ENCODE measurements at places on chromosomes 13 and 19.

- DNase-seq, result no peak
These were observed 1295.1 kb upstream of the PCDH20 start for GRCh38 chr13:62710787-62711186.

GRCh38 chr19:31096935-31097545, 252.2 kb downstream of the TSHZ3 start:
- no peak for DNase-seq

GRCh38 chr19:5470264-5470671, 15.1 kb downstream of the ZNRF4 start:
- no peak for DNase-seq

- DNase-seq, result no peak
These were observed 4.2 kb upstream of the RPS11 start for GRCh38 chr19:49491804-49492572.

DNA sequence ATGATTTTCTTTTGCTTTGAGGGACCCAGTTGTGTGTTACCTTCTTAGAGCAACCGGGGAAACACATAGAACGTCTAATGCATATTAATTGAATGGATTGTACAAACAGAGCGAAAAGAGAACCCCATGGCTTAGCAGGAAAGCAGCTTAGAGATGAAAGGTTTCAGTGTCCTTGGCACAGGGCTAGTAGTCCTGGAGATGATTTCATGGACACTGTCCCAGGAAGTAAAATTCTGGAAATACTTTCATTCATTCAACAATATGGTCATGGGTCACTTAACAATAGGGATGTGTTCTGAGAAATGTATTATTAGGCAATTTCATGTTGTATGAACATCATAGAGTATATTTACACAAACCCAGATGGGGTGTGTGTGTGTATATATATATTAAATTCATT, 9.7 kb upstream of the FUT2 start:
- DNase-seq, result no peak

- no peak for DNase-seq
These were observed 1.3 kb upstream of the LRCH1 start for GRCh38 chr13:46551410-46552302.

- DNase-seq, result no peak
These were observed 25.0 kb upstream of the OXGR1 start for GRCh38 chr13:97019236-97019635.

DNA sequence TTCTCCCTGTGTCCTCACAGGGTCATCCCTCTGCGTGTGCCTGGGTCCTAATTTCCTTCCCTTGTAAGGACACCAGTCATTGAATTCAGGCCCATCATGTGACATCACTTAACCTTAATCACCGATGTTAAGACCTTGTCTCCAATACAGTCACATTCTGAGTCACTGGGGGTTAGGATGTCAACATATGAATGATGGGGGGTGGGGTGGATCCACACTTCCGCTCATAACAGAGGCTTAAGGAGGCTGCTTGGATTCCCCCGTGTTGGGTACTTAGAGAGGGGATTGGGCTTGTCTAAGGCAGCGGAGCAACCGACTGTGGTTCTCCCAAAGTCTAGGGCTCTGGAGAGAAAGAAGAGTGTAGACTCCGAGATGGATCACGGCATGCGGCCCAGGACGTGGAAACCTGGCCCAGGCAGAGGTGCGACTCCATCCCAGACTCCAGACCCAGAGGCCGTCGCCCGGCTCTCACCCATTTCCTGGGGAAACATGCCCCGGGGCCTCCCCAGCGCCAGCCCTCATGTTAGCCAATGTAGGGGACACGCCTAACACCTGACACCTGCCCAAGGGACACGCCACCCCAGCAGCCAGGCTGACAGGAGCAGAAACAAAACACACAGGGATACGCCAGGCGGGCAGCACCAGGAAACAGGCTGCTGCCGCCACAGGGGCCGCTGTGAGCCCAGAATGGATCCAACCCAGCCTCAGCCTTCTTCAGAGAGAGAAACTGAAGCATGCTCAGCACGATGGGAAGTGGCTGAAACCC, 17.1 kb upstream of the IGLON5 start:
- DNase-seq, result no peak

- DNase-seq, result no peak
These were observed 241.9 kb downstream of the ABCC4 start for GRCh38 chr13:95059306-95059705.

GRCh38 chr13:60288569-60288968, 108.5 kb upstream of the TDRD3 start:
- DNase-seq, result no peak

DNA sequence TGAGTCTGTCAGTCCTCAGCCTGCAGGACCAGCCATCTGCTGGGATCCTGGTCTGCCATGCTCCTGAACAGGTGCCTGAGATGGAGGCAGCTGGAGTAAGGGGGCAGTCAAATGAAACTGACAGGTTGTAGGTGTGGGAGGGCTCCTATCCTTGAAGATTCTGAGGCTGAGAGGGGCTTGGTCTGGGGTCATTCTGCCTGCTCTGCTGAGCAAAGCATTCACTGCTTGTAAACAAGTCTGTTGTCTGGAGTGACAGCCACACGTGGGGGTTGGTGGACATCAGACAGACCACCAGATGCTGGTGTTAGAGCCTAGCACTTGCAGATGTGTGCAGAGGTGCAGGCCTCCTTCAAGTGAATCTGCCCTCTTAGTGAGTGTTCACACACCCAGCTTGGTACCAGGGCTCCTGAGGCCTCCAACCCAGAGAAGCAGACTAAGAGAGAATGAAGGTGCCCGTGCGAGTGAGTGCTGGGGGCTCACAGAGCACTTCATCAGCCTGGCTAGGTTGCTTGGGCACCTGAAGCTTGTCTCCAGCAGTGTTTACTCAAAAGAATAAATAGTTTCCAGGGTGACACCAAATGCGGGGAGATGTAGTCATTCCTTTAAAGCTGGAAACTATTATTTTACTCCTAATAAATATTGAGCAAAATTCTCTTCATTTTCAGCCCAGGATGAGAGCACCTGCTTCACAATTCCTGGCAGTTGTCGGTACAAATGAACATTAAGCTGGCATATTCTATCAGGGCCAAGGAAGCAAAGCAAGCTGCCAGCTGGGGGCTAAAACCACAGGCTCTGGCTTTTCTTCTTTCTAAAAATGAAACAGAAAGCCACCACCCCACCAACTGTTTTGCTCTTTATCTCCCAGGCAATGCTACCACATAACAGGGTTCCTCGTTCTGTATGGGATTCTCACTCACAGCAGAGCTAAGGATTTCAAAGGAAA, 82.3 kb downstream of the RNASEH2B start:
- DNase-seq, result no peak

DNA sequence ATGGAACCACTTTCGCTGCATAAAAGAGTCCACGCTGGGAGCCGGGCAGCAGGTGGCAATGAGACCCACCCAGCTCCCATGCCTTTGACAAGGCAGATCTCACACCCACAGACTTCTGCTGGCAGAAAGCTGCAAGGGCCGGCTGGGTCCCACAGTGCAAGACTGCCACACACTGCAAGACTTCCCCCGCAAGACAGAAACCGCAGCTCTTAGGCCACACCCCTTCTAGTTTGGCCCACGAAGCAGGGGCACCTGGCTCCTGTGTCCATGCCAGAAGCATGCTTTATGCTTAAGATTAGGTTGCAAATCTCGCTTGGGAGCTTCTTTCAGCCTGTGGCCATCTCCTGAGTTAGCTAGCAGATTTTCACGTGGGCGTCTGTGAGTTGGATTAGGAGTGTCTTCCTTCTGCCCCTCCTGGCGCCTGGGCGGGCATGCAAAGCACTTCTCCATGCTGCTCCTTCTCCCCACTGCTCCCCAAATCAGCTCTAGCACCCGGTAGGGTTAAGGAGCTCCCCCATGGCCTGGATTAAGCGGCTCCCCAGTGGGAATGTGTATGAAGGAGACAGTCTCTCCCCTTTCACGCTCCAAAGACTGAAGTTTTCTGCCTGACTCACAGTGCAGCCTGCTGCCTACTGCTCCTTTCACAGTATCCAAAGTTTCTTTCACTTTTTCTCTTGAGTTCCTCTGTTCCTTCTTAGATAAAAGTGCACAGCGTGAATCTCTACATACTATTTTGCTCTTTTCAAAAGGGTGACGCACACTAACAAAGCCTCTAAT, 17.7 kb downstream of the GPC6 start:
- DNase-seq, result no peak

GRCh38 chr19:29789007-29789406, 22.8 kb upstream of the CCNE1 start:
- no peak for DNase-seq

DNA sequence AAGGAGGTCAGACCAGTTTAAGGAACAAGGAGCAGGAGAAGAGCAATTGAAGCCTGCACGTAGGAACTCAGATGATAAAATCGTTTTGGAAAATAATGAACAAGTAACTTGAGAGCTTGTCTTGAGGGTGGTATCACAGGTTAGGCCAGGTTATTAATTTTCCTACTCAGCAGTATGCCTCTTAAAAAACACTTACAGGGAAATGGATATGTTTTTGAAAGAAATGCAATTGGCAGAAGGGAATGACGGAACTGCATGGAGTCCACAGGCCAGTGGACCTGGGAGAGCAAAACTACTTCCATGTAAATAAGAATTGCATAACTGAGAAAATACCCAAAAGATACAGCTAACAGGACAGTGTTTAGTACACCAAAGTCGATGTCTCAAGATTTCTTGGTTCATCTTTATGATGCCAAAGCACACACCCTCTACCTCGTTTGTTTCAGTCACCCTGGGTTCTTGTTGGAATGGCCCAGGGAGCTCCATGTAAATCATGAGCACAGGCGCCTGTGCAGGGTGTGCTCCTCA, 35.2 kb downstream of the MBNL2 start:
- DNase-seq, result no peak

- no peak for DNase-seq
These were observed 6.0 kb downstream of the EEF2 start for GRCh38 chr19:3979289-3979673.

- no peak for DNase-seq
These were observed 28.9 kb upstream of the CACTIN start for GRCh38 chr19:3655402-3656072.

DNA sequence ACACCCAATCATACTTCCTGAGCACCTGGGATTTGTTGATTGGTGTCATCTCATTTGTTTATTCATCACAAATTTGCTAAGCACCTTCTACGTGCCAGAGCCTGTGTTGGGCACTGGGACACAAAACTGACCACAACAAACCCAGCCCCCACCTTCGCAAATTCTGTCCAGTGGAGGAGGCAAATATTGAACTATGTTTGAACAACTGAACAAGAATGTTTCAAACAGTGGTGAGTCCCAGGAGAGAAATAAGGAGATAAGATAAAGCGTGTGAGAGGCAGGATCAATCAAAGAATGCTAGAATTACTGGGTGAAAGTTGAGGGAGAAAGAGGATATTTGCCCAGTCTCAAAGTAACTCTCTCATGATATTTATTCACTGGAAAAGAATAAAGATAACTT, 8.7 kb downstream of the ZNRF4 start:
- no peak for DNase-seq

GRCh38 chr19:55149078-55150003, at the start of gene TNNT1:
Gene TNNT1 (minus strand): TSS chr19:55149206. CDS start chr19:55147157, 2,049 bp downstream.
- DNase-seq, result no peak

DNA sequence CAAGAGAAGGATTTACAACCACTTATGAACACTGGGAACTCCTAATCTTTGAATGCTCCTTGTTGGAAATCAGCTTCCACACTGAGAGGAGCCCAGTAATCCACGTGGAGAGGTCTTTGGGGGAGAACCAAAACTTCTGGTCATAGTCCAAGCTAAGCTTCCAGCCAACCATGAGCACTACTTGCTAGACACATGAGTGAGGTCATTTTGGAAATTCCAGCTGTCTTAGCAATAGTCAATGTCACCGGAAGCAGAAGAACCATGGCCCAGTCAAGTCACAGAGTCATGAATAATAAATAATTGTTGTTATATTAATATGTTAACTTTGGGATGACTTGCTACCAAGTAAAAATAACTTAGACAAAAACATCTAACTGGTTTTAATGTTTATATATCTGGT, 324.9 kb upstream of the SGCG start:
- no peak for DNase-seq

- DNase-seq, result no peak
These were observed 1092.3 kb downstream of the EFNB2 start for GRCh38 chr13:105442949-105443699.

DNA sequence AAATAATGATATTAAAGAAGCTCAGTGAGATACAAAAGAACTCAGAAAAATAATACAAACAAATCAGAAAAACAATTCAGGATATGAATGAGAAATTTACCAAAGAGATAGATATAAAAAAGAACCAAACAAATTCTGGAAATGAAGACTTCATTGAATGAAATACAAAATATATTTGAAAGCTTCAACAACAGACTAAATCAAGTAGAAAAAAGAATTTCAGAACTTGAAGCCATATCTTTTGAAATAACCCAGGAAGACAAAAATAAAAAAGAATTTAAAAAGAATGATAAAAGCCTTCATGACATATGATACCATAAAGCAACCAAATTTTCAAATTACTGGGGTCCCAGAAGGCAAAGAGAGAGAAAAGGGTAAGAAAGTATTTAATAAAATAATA, 9.6 kb downstream of the LEUTX start:
- no peak for DNase-seq

DNA sequence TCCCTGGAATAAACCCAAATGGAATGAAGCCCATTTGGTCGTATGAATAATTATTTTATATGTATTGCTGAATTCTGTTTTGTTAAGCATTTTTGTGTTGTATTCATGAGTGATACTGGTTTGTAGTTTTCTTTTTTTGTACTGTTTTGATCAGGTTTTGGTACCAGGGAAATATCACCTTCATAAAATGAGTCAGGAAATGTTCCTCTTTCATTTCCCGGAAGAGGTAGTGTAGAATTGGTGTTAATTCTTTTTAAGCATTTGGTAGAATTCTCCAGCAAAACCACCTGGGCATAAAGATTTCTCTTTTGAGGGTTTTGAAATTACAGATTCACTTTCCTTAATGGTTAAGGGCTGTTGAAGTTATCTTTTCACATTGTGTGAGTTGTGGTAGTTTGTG, 13.3 kb downstream of the SPATA13 start:
- DNase-seq, result no peak

DNA sequence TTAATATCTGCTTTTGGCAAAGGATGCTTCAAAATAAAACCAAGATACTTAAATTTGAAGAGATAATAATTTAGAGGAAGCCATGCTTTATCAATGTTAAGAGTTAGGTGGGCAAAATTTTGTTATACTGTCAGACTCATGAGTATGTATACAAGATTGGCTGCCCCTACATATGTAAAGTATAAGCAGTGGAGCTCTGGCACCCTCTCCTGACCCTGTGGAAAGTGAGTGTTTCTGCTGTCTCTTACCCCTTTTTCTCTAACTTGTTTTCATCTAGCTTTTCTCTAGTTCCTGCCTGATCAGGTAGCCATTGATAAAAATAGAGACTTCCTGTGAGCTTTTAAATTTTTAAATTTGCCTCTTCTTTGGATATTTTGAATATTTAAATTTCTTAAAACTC, 710.9 kb upstream of the SPRY2 start:
- DNase-seq, result no peak
